Activated CD4-positive, CD25-positive, alpha-beta regulatory T cell (primary cell): ENCODE measurements at places on chromosomes 5 and 9.
A peak's percentile ranks its signal among the peaks of the same experiment; 100 is the strongest.

DNA sequence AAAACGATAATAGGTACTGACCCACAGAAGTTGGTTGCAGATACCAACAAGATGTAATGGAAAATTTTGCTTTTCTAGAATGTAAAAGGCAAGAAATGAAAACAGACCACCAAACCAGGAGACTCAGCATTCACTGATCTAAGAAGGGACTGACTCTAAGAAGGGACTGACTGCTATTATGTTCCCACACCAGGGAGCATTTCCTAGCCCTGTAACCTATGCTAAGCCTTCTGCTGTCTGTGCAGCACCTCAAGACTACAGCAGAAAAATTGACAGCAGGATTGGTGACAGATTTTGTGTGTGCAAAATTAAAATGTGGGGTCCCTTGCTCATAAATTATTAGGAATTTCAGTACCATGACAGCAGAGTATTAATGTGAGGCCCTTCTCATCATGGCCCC, 154.8 kb downstream of the GABRB2 start:
- no peak for DNase-seq

DNA sequence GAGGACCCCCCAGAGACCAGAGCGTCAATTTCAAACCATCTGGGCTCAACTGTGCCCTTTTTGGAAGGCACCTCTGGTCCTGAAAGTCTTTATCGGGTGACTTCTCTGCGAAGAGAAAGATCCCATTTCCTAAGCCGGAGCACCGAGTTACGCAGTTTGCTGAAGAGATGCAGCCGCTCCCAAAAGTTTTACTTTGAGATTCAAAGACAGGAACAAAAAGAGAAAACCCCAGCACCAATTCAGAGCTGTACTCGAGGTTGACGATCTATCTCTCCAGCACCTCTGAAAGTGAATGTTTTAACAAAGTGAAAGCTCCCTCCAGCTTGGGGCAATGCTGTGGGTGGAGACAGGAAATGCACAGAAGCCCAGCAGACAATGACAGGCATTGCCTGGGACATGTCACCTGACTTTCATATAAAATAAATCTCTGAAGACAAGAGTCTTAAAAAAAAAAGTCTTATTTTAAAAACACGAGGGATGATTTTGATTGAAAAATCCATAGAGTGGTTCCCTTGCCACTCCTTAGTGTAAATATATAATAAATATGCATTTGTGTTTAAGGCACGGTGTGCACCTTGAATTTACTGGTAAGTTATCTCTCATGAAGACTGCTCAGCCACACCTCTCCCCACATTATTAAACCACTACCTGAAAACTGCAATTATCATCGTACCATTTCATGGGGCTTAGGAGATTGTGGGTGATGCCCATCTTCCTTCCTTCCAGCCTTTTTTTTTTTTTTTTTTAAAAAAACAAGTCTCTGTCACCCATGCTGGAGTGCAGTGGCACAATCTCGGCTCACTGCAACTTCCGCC, 79.9 kb downstream of the FNBP1 start:
- DNase-seq, result no peak

DNA sequence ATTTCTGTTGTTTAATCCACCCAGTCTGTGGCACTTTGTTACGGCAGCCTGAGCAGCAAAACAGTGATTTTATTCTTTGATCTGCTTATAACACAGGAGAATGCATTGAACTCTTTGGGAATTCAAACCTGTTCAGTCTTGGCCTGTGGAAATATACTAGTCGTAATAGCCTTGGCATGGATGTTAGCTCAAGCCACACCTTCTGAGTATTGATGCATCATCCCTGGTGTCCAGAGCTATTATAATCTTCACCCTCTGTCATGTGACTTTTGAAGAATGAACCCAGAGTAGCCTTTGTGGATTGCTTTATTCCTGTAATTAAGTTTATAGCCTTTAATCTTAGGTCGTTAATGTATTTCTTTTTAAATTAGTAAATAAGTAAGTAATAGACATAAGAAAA, 50.8 kb upstream of the TEX48 start:
- no peak for DNase-seq

DNA sequence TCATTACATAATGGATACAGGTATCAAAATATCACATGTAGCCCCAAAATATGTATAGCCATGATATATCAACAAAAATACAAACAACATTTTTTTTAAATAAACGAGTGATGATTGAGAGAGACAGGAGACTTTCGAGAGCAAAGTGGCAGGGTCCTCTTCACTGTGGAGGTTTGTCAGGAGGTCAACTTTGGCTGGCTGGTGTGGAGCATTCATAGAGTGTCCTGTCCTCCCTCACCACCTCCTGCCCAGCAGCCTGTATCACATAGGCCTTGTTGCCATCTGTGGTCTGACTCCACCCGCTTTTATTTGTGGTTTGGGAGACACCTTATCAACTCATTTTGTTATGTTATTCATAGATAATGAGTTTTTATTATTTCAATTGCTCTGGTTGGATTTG, 206.9 kb downstream of the SYK start:
- DNase-seq, result no peak

GRCh38 chr9:99162759-99163364, 57.9 kb downstream of the TGFBR1 start:
- DNase-seq, result no peak

- DNase-seq, result no peak
Observed at GRCh38 chr9:130765137-130766020, 69.7 kb upstream of the ABL1 start.

GRCh38 chr5:161483721-161484120, 62.8 kb downstream of the GABRB2 start:
- DNase-seq, result no peak

GRCh38 chr5:52255308-52255707, 532.4 kb upstream of the ITGA1 start:
- DNase-seq, result no peak

GRCh38 chr5:9558319-9558965, 12.6 kb upstream of the SEMA5A start:
- no peak for DNase-seq

DNA sequence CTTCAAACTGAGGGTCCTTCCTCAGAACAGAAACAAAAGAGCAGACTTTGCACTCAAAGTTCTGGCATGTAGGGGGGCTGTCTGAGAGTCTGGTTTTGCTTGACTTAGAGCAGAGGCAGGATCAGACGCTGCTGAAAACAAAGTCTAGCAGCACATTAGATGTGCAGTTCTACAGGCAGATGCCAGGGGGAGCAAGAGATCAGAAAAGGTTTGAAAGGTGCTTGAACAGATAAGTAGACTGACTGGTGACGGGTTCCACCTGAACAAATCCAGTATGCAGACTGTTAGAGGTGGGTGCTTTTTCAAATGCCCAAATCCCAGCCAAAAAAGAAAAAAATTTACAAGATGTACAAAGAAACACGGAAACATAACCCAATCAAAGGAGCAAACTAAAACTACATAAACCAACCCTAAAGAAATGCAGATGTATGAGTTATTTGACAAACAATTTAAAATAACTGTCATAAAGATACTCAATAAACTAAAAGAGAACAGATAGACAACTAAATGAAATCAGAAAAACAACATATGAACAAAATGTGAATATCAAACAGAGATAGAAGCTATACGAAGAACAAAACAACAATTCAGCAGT, 194.7 kb upstream of the FREM1 start:
- peak; percentile 1 for DNase-seq

- no peak for DNase-seq
Observed at GRCh38 chr5:24112420-24112819, 532.4 kb downstream of the CDH10 start.
